ENCODE measurements at places on chromosomes 5 and 9.

DNA sequence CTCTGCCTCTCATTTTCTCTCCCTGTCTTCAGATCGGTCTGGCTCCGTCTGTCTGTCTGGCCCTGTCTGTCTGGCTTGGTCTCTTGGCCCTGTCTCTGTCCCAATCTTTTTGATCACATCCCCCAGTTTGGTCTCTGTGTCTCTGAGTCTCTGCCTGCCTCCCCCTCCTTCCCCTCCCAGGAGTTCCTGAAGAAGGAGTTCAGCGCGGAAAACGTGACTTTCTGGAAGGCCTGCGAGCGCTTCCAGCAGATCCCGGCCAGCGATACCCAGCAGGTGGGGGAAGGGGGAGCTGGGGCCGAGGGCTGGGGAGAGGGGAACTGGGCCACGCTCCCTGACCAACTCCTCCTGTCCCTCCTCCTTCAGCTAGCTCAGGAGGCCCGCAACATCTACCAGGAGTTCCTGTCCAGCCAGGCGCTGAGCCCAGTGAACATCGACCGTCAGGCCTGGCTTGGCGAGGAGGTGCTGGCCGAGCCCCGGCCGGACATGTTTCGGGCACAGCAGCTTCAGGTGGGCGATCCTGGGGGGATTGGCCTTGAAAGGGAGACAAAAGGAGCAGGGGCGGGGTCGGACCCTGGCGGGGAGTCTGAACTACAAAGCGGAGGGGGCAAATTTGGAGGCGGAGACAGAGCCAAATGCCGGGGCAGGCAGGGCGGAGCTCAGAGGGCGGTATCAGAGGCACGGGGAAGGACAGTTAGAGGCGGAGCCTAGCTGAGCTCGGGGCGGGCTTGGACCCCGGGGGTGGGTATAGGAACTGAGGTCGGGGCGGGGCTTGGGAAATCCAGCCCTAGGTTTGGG is 9.0 kb downstream of the RGS14 start:
- no peak for DNase-seq

GRCh38 chr5:133129289-133129688 is 77.5 kb downstream of the HSPA4 start:
- DNase-seq: no peak

- no peak for DNase-seq
Measured at GRCh38 chr5:10921160-10921559, 160.1 kb upstream of the DAP start.

GRCh38 chr5:2373631-2374030 is 377.8 kb downstream of the IRX2 start:
- no peak for DNase-seq

All from CD4-positive, alpha-beta T cell treated with Interleukin-2 at 100 ng/mL for 4 hours (primary cell).